Activated CD4-positive, alpha-beta T cell treated with anti-CD3 and anti-CD28 coated beads for 4 hours (primary cell): ENCODE measurements at places on chromosomes 6 and 20.

- no peak for DNase-seq
These were observed 20.1 kb upstream of the SLC22A1 start for GRCh38 chr6:160101277-160102205.

GRCh38 chr6:30722280-30723112, 2.3 kb downstream of the TUBB start:
- DNase-seq: peak; percentile 77

- DNase-seq: no peak
These were observed 128.3 kb downstream of the TSHZ2 start for GRCh38 chr20:53100476-53100911.

GRCh38 chr6:14066782-14067406, 50.7 kb upstream of the CD83 start:
- DNase-seq: peak; percentile 7

GRCh38 chr20:20084296-20084752, 32.0 kb downstream of the CFAP61 start:
- DNase-seq: no peak
